ENCODE measurements at places on chromosomes 12 and 14. TPM values are rescaled to one million over a fixed set of nuclear protein-coding genes. Genes with fewer than 3 reads are reported as not detected.

GRCh38 chr14:52119030-52119429 is 50.2 kb upstream of the NID2 start:
- H3K4me1 ChIP-seq, result no peaks in the 10 kb centered on the region
- H3K4me3 ChIP-seq, result no peak overlapping the region
- no peak for DNase-seq
- H3K27ac ChIP-seq, result no peak overlapping the region
- H3K36me3 ChIP-seq, result no peaks in the 10 kb centered on the region
- peaks cover 11% of the 10 kb centered on the region for H3K27me3 ChIP-seq

MMP19 gene
- not detected for total RNA-seq

GRCh38 chr14:92392711-92393110 is 69.7 kb downstream of the SLC24A4 start:
- no peaks in the 10 kb centered on the region for H3K4me1 ChIP-seq
- DNase-seq, result no peak
- no peaks in the 10 kb centered on the region for H3K36me3 ChIP-seq
- no peak overlapping the region for H3K4me3 ChIP-seq
- H3K27me3 ChIP-seq, result peaks cover 8% of the 10 kb centered on the region

GRCh38 chr14:43795600-43796228 is 711.4 kb downstream of the FSCB start:
- no peak for DNase-seq
- no peaks in the 10 kb centered on the region for H3K36me3 ChIP-seq
- no peak overlapping the region for H3K27ac ChIP-seq
- H3K4me1 ChIP-seq, result no peaks in the 10 kb centered on the region
- H3K4me3 ChIP-seq, result no peak overlapping the region

TTC9 gene
- total RNA-seq, result 16.7 TPM
